ENCODE measurements at places on chromosomes 12 and 14.

DNA sequence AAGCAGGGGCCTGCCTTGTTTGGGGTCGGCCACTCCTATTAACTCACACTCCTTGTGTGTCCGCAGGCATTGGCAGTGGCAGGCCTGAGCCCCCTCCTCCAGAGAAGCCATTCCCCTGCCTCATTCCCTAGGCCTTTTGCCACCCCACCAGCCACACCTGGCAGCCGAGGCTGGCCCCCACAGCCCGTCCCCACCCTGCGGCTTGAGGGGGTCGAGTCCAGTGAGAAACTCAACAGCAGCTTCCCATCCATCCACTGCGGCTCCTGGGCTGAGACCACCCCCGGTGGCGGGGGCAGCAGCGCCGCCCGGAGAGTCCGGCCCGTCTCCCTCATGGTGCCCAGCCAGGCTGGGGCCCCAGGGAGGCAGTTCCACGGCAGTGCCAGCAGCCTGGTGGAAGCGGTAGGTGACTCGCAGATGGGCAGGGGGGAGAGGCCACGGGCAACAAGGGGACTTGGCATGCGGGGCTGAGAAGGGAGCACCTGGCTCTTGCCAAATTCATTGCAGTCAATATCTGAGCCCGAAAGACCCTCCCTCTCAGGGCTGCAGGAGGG lies 106.3 kb upstream of the FKBP4 start:
- DNase-seq, result no peak

- no peak for DNase-seq
Observed at GRCh38 chr12:116524964-116525379, 34.2 kb upstream of the MAP1LC3B2 start.

DNA sequence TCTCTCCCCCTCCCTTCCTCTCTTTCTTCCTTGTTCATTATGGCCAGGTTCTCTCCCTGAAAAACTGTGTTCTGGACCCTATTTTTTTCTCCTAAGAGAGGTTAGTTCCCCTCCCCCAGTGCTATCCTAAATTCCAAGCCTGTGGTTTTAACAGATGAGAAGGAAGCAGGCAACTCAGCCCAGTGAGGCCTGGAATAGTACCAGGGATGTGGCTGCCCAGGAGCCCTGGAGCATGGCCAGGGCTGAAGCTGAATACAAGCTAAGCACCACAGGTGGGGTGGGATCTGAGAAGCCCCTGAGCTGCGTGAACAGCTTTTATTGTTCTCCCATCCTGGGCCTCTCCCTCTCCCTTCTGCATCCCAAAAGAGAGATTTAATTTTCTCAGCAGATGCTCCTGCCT lies 1581.3 kb upstream of the TMEM132C start:
- no peak for DNase-seq

GRCh38 chr14:61934385-61934784 lies 172.2 kb downstream of the SNAPC1 start:
- DNase-seq, result no peak

DNA sequence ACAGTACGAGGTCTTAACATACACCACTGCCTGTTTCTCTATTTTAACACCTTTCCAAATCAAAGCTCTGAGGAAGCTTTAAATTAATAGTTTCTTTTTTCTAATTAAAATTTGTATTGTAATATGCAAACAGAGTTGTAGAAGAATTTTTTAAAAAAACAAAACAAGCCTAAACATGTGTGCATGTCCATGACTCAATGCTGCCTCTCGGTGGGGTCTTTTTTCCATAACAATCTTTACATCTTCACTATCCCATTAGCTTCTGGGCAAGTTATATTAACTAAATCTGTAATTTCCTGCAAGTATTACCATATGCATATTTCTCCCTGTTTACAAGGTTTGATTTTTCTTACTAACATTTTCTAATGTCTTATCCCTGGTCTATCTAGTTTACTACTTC lies 143.9 kb upstream of the NAV3 start:
- DNase-seq, result no peak

DNA sequence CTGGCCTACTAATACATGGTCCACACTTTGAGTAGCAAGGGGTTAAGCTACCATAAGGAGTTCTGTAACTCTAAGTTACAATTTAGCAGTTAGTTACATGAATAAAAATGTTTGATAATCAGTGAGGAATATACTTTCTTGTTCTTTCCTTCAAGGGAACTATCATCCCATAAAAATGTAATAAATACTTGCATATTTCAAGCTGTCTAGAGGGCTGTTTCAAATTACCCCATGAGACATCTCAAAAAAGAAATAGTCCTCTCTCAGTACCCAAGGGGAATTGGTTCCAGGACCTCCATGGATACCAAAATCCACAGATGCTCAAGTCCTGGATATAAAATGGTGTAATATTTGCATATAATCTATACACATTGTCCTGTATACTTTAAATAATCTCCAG lies 48.7 kb upstream of the GNG2 start:
- no peak for DNase-seq

- no peak for DNase-seq
Observed at GRCh38 chr12:26786865-26787514, 46.0 kb downstream of the ITPR2 start.

GRCh38 chr14:65072937-65073336 lies 29.4 kb downstream of the MAX start:
- DNase-seq, result no peak

DNA sequence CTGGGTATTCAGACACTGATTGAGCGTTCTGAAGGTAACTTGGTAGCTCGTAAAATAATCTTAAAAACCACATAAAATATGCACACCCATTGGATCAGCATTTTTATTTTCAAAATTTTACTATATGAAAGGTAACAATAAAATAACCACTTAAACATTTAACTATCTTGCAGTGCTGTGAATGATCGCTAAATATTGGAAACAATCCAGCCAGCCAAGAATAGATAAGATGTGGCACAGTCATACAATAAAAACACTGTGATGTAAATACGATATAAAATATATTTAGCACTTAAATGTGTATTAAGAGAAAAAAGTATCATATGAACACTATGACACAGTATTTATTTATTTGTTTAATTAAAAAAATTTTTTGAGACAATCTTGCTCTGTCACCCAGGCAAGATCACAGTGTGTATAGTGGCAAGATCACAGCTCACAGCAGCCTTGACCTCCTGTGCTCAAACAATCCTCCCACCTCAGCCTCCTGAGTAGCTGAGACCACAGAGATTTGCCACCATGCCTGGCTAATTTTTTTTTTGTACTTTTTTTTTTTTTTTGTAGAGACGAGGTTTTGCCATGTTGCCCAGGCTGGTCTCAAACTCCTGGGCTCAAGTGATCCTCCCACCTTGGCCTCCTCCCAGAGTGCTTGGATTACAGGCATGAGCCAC lies 39.4 kb downstream of the SDR9C7 start:
- no peak for DNase-seq

DNA sequence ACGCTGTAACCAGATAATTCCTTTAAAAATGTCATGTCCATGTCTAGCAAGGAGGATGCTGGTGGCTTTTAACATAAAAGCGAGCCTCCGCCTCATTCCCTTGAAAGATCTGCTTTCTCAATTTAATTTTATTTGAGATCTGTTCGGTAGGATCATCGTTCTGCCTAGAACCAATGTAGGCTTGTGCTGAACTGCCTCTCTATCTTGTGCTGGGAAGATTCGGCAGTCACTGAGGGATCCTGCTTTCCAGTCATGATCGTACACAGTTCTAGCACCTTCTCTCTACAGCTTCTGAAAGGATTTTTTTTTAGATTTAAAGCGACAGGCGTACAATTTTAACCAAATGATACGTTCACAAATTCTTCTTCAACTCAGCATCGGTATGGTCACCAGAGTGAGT lies 54.3 kb downstream of the PEBP1 start:
- DNase-seq, result no peak

DNA sequence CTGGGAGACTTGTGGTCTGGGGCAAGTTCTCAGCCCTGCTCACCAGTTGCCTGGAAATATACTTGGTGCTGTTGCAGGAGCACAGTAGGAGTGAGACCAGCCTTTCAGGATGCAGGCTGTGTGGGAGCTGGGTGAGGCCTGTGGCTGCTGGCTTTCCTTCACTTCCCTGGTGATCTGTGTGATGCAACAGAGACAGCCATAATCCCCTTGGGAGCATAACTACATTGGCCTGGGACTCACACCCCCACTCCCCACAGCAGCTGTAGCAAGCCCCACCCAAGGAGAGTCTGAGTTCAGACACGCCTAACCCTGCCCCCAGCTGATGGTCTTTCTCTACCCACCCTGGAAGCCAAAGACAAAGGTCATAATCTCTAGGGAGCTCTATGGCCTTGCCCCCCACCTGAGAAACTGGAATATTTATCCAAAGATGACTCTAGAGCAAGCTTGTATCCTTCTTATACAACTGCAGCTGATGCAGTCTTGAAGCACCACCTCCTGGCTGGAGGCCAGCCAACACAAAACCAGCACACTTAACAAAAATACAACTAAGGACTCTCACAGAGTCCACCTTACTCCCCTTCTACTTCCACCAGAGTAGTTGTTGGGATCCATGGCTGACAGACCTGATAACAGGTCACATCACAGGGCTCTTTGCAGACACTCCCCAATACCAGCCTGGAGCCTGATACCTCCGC lies 190.4 kb upstream of the CPNE8 start:
- DNase-seq, result no peak

GRCh38 chr12:48668996-48669395 lies 13.0 kb downstream of the KANSL2 start:
- no peak for DNase-seq

DNA sequence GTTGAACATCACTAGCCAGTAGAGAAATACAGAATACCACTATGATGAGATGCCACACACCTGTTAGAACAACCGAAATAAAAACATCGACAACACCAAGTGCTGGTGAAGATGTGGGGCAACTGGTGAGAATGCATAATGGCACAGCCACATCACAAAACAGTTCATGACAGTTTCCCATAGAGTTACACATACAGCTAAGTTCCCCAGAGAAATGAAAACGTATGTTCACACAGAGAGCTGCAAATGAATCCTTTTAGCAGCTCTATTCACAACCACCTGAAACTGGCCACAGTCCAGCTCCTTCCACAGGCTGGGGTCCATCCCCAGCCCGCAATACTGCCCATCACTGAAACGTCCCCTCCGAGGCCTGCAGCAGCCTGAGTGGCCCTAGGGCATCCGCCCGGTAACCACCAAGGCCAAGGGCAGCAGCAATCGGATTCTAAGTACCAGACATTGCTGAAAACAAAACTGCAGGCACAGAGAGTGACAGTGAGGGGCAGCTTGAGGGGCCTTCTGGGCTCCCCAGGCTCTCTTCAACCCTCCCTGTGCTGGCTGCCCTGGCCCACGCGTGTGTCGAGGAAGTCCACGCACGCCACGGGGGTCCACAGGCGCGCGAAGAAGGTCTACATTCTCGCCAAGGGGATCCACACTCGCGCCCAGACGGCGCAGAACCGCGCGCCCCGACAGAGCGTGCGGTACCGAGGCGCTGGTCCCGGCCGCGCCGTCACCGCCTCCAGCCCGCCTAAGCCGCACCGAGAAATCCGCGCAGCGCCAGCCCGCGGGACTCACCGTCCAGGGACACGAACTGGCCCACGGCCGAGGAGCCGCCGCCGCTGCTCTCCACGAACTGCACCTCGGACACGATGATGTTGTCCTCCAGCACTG lies 903 bp downstream of the BRF1 start:
- DNase-seq, result no peak

DNA sequence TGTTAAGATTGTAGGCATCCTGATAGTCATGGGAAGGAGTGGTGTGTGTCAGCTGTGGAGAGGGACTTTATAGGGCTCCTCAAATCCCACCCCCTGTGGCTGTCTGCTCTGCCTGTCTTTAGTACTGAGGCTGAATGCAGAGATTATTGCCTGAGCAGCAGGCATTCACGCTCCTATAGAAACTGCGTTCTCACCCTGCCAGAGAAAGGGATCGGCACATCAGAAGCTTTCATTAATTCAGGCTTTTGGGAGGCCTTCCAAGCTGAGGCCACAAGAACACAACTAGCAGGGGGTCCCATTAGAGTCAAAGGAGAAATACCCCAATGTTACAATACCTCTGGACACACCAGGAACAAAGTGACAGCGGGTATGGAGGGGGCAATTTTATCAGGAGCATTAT lies 12.6 kb downstream of the KCNK10 start:
- DNase-seq, result no peak

GRCh38 chr12:52027085-52027843 lies 20.5 kb downstream of the TAMALIN start:
- no peak for DNase-seq

GRCh38 chr14:70086685-70087379 lies 101.9 kb downstream of the SLC8A3 start:
- no peak for DNase-seq

- no peak for DNase-seq
Observed at GRCh38 chr12:112000820-112001219, 12.1 kb downstream of the TMEM116 start.

- no peak for DNase-seq
Observed at GRCh38 chr12:108551535-108551934, 9.4 kb downstream of the SART3 start.

DNA sequence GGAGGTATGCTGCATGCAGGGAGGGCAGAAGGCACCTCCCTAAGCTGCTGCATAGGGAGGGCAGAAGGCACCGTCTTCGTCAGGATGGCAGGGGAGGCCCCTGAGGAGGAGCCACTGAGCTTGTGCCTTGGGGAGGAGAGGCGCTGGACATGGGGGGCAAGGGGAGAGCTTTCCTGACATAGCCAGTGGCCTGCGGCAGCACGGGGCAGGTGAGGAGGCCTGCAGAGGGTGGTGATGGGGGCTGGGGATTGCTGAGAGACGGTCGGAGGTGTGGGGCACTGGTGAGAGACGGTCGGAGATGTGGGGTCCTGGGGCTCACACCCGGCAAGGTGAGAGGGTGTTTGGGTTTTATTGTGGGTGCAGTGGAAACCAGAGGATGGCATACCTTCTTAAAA lies 10.4 kb upstream of the BDKRB2 start:
- no peak for DNase-seq

GRCh38 chr14:101903111-101903561 lies 61.2 kb upstream of the DYNC1H1 start:
- no peak for DNase-seq

GRCh38 chr14:20219033-20219432 lies 4.5 kb upstream of the OR11H6 start:
- no peak for DNase-seq

DNA sequence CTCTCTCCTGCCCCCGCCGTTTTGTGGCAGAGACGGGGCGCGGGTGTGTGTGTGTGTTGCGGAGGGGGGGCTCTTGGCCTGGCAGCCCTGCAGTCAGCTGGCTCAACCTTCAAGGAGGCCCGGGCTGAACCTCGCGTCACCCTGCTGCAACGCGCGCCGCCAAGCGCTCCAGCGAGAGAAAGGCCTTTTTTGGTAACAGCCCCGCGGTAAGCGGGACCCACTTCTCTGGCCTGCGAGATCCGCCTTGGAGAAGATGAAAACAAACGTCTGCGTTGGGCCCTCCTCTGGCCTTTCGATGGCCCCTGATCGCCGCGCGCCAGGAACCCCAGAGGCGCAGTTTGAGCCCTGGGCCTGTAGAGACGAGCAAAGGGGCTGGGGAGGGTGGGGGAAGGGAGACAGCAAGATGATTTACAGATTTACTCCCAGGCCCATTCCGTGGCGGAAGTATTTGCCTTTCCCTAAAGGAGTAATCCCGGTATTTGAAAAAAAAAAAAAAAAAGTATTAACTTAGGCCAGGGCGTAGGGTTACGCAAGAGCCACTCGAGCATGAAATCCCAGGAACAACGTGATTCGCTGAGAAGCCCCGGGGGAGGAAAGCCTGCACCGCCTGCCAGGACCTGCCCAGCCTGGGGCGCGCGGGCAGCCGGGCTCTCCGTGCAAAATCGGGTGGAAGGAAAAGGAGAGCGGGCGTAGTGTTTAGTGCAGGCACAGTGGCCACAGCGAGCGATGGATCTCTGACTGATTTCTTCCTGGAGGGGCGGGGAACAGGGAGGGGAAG lies 4.5 kb upstream of the IRF2BPL start:
- DNase-seq, result peak; percentile 45

Measured in GM18507 (cell line).